ENCODE measurements at places on chromosomes 3 and 15.

GRCh38 chr15:80662129-80662528 is 33.0 kb upstream of the ABHD17C start:
- DNase-seq = no peak

- DNase-seq = peak; percentile 58
Observed at GRCh38 chr15:69468241-69469121, 15.9 kb downstream of the RPLP1 start.

DNA sequence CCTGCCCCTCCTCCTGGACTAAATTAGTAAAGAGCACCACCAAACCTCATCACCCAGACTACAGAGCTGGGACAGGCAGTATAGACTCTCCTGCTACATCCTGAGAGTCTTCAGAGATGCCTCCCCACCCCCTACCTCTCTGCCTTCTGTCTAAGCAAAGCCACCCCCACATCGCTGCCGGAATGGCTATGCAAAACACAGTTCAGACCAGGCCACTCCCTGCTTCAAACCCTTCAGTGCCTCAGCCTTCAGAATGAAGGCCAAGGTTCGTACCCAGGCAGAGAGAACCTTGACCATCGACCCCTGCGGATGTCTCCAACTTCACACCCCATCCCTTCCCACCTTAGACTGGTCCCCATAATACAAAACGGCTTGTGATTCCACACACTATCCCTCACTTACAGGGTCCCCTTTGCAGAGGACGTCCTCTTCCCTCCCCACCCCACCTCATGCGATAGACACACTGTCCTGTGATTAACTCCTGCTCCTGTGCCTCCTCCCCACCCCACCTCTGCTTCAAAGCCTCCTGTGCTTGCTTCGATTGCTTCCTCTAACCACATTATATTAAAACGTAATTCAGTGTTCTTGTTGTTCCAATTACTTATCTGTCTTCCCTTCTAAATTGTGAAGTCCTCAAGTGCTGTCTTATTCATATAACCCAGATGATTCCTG is 175.3 kb downstream of the UACA start:
- no peak for DNase-seq

DNA sequence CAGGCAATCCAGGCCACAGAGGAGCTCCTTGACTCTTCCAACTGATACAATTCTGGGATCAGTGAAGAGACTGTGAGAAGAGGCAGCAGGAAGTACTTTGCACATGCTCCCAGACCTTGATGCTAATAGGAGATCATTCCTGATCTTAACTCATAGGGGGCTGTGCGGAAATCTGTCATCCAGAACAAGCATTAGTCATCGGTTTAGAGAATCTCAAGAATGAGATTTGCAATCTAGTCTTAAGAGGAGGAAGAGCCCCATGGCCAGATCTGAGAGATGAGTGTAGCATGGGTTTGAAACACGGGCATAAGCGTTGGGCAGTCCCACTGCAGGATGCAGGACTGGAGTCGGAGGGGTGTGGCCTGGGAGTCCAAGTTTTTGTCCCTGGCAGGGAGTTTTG is 1081.1 kb downstream of the NAALADL2 start:
- DNase-seq = no peak

GRCh38 chr3:130465521-130465920 is 51.5 kb upstream of the COL6A6 start:
- no peak for DNase-seq

DNA sequence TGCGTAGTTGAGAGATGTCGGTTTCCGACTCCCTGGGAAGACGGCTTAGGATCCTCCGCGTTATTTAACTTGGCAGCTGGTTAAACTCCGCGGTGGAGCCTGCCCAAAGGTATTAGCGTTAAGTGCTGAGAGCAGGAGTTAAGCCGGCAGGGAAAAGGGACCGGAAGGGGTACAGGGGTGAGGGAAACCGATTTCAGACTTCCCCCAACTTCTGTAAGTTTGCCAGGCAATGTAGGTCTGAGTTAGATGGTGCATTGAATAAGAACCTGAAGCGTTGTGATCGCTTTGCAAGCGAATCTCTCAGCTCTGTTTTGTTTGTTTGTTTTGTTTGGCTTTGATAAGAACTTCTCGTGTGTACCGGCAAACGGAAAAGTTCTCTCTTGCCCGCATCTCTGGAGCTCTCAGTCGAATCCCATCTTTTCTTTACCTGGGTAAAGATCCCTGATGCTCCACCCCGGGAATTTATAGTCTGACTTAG is 6.0 kb upstream of the FEZF2 start:
- DNase-seq = no peak

GRCh38 chr3:187021748-187022402 is 91.5 kb downstream of the ST6GAL1 start:
- DNase-seq = no peak

- DNase-seq = no peak
Observed at GRCh38 chr15:60072826-60073465, 68.8 kb downstream of the FOXB1 start.

DNA sequence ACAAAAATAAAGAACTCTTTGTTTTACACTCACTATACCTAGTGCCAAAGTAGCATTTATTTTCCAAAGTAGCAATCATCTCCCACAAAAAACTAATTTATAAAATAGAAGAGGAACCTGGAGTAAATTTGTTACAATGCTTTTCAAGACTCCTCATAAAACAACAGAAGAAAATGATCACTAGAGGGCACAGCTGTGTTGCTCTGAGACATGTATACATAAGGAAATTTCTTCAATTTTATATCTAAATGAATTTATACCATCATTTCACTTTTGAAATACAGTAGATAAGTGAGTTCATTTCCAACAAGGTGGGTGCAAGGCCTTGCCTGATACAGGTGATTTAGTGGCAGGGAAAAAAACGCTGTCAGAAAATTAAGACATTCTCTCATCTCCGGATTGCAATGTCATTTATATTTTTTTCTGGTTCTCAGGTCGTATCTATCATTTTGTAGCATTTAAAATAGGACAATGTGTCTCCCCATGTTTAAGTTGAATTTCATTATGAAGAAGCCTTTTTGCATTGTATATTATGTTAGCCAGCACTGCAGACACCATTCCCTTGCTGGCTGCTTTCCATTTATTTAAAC is 25.3 kb upstream of the ARHGEF26 start:
- DNase-seq = no peak

DNA sequence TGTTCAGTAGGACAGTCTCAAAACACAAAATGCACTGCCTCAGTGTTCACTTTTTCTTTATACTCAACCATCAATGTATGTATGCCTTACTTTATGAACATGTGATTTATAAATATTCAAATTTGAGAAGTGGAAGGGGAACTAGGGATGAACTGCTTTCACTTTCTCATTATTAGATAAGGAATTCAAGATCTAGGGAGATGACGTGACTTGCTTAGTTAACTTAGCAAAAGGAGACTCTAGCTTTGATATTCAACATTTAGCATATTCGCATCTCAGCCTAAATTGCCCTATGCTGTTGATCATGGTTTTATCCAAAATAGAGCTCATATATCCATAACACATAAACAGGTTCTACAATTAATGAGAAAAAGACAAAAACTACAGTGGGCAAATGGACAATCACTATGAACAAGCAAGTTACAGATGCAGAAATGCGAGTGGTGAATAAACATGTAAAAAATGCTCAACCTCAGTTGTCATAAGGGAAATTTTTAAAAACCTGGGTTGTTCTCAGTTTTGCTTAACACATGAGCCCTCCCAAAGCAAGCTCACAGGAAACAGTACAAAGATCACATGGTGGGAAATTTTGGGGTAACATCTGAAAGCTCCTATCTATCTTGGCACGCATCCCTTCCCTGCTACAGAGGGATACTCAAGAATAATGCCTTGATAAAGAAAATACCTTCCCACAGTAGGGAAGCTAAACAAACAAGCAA is 269.8 kb downstream of the THRB start:
- DNase-seq = no peak

GRCh38 chr15:68022061-68022460 is 32.1 kb upstream of the PIAS1 start:
- no peak for DNase-seq

DNA sequence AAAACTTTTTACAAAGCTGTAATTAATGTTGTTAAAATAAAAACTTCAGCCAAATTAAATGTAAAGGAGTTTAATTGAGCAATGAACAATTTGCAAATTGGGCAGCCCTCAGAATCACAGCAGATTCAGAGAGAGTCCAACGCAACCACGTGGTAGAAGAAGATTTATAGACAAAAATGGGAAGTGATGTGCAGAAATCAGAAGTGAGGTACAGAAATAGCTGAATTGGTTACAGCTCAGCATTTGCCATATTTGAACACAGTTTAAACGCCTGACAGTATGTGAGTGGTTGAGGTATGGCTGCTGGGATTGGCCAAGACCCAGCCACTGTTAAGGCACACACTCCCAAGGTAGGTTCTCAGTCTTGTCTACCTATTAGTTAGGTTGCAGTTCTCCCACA is 14.4 kb upstream of the PLA2G4D start:
- no peak for DNase-seq

GRCh38 chr3:137612291-137612690 is 151.8 kb upstream of the SOX14 start:
- no peak for DNase-seq

DNA sequence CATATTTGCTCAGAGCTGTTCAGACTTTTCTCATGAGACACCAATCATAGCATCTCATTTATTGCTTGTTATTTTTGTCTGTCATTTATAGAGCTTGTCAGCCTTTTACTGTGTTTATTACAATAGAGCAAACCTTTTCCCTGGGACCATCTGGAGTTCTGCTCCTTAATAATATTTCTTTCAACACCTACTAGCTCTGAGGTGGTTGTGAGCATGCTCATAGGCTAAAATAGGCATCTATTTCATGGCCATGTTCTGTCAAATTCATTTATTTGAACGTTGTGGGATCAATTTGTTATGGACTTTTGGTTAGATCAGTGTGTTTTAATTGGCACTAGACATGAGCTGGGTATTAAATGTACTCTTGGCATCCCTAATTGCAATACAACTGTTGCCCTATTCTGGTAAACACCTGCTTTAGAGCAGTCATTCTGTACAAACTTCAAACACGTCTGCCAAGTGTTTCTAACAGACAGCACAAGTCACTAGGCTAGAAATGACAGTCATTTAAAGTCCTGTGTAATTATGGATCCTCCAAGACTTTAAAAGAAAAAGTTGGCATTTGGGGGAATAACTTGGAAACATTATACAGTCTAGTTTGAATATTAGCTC is 766.3 kb downstream of the ZNF385D start:
- no peak for DNase-seq

DNA sequence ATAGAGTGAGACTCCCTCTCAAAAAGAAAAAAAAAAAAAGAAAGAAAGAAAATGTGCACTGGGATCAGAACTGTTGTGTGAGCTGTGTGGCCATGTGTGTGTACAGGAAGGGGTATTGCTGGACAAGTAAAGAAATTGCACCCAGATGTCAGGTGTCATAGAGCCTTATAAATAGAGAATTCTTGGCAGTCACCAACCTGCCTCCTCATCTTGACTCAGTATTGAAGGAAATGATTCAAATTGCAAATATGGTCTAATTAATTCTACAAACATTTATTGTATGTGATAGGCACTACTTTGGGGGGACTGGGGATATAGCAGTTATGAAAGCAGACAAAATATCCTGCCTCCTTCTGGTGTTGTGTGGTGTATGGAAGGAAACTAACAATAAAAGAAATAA is 243.8 kb upstream of the TTC14 start:
- no peak for DNase-seq

- DNase-seq = no peak
Observed at GRCh38 chr3:173371848-173372487, 25.6 kb upstream of the NLGN1 start.

DNA sequence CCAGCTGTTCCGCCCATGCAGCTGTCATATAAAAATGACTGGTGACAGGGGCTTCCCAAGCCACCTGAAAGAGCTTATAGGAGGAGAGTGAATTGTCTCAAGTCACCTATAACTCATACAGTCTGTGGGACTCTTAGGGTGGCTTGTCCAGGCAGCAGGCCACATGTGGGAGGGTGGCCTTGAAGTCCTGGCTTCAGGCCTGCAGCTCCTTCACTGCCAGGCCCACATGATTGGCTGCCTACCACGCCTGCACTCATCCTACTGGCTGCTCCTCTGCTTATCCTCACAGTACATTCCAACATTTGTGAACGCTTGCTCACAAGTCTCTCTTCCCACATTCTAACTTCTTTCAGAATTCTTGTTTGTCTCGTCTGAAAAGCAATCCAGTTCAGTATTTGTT is 41.1 kb upstream of the TIPARP start:
- no peak for DNase-seq

GRCh38 chr3:95387242-95388021 is 1324.6 kb downstream of the NSUN3 start:
- DNase-seq = no peak

DNA sequence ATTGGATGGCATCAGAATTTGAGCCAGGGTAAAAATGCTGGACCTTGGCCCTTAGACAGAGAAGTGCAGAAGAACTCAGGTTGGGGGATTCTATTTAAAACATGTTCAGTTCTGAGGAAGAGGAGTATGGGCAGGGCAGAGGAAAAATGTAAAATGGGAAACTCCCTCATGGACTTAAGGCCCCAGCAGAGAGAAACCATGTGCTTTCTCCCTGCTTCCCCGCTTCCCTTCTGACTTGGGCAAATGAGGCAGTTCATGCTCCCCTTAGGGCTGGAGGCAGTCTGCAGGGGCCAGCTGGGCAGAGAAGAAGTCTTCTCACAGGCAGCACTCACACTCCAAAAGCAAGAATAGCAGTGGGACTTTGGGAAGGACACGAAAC is 9.9 kb upstream of the NUDT16 start:
- no peak for DNase-seq

DNA sequence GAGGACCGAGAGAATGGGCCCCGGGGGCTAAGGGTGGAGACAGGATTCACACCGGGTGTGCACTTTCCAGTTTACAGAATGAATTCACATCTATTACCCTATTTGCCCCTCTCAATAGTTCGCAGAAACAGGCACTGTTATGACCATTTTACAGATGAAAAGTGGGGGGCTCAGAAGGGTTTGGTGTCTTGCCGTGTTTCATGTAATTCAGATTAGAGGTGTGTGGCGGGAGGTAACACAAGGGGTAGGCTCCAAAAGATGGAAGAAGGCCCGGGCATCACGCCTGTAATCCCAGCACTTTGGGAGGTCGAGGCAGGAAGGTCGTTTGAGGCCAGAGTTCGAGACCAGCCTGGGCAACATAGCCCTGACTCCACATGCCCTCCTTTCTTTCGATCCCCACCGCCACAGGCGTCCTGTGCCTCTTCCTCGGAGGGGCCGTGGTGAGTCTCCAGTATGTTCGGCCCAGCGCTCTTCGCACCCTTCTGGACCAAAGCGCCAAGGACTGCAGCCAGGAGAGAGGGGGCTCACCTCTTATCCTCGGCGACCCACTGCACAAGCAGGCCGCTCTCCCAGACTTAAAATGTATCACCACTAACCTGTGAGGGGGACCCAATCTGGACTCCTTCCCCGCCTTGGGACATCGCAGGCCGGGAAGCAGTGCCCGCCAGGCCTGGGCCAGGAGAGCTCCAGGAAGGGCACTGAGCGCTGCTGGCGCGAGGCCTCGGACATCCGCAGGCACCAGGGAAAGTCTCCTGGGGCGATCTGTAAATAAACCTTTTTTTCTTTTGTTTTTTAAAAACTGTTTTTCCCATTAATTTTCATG is 3.4 kb downstream of the DUOXA2 start:
- DNase-seq = no peak

DNA sequence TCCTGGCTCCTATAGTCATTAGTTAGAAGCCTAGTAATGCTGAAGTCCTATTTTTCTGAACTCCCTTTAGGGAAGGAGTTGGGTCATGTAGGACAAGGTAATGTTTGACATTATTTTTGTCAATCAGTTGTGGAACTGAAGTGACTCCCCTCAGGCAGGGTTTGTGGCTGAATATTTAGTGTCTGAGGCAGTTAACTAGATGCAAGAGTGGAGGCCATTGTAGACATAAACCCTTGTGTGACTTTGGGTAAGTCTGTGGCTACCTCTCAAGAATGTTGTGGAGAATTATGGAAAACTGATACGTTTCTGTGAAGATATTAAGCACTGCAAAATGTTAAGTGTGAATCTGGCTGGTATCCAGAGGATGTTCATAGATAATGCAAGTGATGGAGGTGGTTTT is 125.2 kb upstream of the PHLDB2 start:
- DNase-seq = no peak
